ENCODE measurements at places on chromosomes 16 and 17.

DNA sequence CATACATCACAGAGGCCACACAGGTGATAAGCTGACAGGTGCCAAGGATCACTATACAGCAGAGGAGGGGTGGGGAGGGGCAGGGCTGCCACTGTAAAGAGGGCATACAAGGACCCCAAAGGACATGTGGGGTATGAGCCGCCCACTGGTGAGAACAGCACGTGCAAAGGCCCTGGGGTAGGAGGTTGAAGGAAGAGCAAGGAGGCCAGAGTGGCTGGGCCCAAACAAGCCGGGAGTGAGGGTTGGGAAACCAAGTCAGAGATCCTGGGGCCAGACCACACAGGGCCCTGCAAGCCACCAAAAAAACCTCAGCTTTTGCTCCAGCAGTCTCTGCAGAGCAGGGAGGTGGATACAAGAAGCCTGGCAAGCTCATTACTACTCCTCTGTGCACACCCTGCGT, 6.5 kb downstream of the NATD1 start:
- DNase-seq = no peak

DNA sequence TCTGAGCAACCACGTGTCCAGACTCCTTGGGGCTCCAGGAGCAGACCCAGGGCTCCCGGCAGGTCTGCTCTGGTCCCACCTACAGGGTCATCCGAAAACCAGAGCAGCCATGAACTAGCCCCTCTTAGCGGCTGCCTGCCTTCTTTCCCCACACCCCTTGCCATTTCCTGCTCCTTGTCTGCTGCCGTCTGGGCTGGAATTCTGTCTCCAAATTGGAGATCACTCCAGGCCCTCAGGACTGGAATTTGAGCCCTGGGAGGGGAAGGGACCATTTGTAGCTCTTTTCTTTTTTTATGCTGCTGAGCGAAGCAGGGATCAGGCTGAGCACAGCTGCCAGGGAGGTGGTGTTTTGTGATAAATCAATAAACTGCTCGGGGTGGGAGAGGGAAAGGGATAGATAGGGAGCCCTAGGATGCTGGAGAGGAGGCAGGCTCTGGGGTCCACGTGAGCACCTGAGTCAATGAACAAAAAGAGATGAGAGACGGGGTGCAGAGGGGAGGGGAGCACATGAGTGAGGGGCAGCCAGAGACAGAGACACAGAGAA, 257.5 kb downstream of the ENGASE start:
- no peak for DNase-seq

GRCh38 chr17:17021194-17021863, 20.9 kb upstream of the MPRIP start:
- DNase-seq = no peak

GRCh38 chr17:44076716-44077594, 6.4 kb downstream of the G6PC3 start:
- no peak for DNase-seq

- DNase-seq = no peak
Measured at GRCh38 chr17:373613-374230, 21.1 kb upstream of the RPH3AL start.

DNA sequence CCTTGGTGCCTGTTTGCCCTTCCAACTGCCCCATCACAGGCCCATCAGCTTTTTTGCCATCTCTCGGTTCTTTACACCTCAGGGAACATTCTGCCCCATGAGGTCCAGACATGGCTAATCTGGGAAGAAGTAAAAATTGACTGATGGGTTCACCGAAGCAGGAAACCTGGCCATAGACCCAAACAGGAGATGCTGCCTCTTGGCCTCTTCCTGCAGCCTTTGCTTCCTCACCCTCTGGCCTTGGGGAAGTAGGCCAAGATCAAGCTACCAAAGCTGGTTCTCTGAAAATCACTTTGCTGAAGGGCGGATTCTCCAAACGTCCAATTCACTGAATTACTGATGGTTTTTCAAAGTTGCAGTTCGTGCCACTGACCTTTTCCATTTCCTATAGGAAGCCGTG, 56.1 kb downstream of the ARSG start:
- DNase-seq = no peak

DNA sequence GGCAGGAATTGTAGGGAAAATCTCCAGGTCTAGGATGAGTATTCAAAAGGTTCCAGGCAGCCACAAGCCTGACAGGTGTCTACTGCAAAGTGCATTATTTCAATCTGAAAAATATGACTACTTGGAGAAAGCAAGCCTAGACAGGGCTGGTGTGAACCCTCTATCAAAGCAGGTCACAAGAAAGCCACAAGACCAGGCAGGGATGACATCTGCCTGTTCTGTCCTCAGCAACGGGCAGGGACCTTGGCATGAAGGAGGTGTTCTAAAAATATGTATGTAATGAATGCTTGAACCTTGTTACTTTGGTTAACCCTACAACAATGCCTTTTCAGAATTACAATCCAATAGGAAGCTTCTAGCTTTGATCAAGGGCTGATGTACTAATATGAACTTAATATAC, 1.2 kb upstream of the COX6A2 start:
- no peak for DNase-seq
